ENCODE measurements at places on chromosomes 3 and 15.

GRCh38 chr3:151265866-151266265, 12.5 kb downstream of the P2RY14 start:
- peak; percentile 85 for DNase-seq

- no peak for DNase-seq
These were observed 667 bp upstream of the ACOX2 start for GRCh38 chr3:58537412-58538301.

GRCh38 chr3:10918011-10918410, 74.5 kb upstream of the SLC6A1 start:
- DNase-seq = no peak

DNA sequence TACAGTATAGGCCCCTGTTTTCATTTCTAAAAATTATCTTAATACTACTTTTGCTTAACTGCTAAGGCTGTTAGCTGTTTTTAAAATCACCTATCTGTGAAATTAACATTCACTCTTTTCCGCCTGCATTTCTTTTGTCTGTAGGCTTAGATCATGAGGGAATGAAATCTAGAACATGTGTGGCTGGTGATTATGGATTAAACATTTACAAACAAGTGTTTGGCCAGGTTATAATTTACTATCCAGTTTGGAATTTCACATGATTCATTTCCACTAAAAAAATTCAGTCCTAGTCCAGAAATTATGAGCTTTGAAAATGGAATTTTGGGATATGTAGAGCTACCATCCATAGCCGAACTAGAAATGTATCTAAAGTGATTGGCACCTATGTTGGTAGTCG, 39.1 kb downstream of the GOLM2 start:
- no peak for DNase-seq

DNA sequence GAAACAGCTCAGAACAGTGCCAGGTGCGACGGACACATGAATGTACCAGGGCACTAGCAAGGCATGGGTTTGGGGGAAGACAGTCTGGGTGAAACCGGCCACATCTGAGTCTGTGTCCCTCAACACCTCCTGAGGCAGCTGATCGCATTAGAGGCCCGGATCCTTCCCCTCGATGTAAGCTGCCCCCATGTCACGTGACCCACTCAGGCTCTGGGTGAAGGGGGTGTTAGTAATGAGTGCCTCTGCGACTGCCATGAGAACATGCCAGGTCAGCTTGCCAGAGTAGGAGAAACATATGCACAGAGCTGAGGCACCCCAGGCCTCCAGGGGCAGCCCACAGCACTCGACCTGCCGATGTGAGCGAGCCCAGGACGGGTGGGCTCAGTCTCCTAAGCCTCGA, 29.7 kb downstream of the PRR23E start:
- no peak for DNase-seq
